Activated CD4-positive, alpha-beta T cell treated with anti-CD3 and anti-CD28 coated beads, Interleukin-10, Interleukin-2, amounts not matched to agents 100 ng/mL and 50 ng/mL, durations not matched to agents 16 hours and 8 hours (primary cell): ENCODE measurements at places on chromosomes 7 and 10.

GRCh38 chr7:118615681-118616080, 391.2 kb downstream of the ANKRD7 start:
- no peak for DNase-seq

DNA sequence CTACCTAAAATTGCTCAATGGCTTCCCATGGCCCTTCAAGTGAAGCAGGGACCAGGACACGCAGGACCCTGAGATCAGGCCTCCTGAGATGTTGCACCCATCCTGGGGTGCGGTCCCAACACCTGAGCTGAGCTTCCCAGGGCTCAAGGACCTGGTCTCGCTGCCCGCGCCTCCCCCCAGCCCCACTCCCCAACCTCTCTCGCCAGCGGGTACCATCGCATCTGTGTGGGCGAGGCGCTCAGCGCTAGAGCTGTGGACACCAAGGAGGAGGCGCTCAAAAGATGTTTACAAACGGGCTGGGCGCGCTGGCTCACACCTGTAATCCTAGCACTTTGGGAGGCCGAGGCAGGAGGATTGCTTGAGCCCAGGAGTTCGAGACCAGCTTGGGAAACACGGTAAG, 7.4 kb upstream of the CRYGN start:
- DNase-seq, result no peak

DNA sequence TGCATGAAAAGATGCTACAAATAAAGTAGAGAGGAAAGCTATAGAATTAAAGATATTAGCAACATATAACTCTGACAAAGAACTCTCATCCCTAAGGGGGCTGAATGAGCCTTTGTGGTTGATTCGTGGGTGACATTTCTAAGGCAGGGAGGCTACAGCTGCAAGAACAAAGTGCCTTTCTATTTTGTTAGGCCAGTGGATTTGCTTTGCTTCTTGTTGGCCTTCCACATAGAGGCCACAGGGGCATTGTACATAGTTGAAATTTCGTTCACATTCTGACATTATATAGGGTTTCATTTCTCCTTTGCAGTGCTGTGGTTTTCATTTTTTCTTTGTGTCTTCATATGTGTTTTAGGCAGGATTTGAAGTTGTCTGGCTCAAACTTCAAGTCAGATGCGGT, 819.2 kb upstream of the C7orf33 start:
- no peak for DNase-seq

DNA sequence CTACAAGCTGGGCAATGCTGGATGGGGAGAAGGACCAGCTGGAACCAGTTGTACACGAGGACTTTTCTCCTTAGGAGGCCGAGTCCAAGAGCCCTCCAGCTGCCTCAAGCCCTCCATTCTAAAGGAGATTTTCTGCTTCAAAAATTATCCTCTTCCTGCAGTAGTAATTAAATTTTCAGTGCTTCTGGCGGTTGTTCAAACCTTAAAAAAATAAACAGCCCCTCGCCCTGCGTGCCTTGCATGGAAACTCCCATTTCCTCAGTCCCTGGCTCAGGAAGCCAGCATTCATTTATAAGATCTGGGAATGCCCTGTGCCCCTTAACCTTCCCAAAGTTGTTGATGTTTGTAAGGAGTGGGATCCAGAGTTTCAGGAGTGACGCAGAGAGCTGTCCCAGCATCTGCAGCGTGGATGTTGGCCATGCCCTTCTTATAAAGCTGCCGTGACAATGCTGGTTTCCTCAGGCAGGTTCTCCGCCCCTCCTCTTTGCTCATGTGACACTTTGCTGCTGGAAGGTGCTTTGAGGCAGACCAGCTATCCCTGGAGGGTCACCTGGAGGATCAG, 24.0 kb upstream of the ACTR3B start:
- DNase-seq, result no peak

- DNase-seq, result no peak
Measured at GRCh38 chr7:144622745-144623144, 213.1 kb downstream of the TPK1 start.

GRCh38 chr7:98628418-98628817, 11.3 kb downstream of the NPTX2 start:
- DNase-seq, result no peak

- DNase-seq, result no peak
Measured at GRCh38 chr7:3264693-3265339, 36.2 kb upstream of the SDK1 start.

GRCh38 chr10:128875030-128875744, 591.9 kb upstream of the MGMT start:
- no peak for DNase-seq

DNA sequence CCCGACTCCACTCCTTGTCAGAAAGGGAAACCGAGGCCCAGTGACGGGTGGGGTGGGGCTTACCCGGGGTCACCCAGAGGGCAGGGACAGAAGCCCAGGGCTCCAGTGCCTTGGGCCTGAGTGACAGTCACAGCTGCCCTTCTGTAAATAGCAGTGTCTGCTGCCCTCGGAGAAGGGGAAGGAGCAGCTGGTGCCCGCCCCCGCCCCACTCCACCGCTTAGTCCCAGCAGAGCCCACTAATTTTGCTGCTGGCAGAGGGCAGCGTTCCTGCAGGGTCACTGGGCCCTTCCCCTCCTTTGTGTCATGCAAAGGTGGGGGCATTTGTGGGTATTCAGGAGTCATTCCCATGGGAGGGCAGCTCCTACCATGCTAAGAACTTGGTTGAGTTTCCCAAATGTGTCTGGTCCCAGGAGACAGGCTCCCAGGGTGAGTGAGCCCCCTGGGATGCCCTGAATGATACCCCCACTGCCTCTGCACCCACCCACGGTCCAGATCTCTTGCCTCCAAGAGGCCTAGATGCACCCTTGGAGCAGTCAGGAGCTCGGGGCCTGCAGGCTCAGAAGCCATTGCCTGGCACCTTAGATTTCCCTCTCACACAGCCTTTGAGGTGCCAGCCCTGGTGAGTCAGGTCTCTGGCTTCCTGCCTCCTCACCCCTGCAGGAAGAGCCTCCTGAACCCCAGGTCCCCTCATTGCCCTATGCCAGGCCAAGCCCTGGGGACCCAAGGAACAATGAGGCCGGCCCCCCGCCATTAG, 17.2 kb downstream of the SH2B2 start:
- no peak for DNase-seq

DNA sequence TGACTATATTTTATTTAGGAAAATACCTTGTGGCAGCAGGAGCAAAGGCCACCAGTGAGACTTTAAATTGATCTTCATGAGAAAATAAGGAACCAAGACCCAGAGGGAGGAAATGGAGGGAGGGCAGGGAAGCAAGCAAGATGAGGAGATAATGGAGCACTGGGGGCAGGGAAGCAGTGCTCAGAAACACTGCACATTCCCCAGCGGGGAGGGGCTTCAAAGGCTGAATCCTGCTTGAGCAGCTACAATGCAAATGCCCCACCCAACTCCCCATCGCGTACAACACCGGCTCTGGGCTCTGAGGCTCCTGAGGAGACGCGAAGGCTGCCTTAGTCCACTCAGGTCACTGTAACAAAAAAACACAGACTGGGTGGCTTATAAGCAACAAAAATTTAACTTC, 503.8 kb downstream of the GRID1 start:
- DNase-seq, result no peak

DNA sequence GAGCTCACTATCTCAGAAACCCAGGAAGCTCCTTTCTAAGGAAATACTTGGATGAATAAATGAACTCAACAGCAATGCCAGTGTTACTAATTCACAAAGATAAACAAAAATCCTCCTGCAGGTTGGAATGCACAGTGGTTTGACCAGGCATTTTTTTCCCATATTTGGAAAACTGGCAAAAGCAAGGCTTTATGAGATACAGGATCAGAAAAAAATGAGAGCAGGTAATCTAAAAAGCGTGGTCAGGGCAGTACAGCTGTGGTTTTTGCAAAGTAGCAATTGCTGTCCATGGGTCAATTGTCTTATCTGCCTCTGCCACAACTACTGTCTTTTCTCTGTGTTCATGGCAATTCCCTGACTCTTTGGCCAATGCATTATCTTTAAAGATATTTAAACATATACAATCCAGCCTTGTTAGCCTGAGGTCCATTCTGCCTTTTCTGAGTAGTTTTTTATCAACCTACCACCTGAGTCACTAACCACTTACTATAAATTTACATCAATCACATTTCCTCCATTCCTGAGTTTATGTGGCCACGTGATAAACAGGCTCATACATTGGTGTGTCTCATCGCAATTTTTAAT, 564.5 kb upstream of the IGFBP3 start:
- no peak for DNase-seq

DNA sequence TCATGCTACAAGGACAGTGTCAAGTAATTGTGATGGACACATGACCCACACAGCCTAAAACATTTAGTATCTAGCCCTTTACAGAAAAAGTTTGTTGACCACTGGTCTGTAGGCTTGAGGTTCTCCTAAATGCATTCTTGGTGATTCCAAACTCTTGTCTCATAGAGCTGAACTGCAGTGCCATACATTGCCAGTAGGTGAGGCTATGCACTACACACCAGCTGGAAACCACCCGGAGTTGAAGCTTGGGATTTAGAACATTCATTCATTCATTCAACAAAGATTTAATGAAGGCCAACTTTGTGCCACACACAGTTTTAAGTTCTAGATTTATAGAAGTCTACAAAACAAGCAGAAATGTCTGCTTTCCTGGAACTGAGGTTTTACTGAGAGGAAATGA, 77.3 kb upstream of the TCF7L2 start:
- DNase-seq, result no peak

GRCh38 chr7:155166108-155166507, 96.0 kb downstream of the HTR5A start:
- no peak for DNase-seq

DNA sequence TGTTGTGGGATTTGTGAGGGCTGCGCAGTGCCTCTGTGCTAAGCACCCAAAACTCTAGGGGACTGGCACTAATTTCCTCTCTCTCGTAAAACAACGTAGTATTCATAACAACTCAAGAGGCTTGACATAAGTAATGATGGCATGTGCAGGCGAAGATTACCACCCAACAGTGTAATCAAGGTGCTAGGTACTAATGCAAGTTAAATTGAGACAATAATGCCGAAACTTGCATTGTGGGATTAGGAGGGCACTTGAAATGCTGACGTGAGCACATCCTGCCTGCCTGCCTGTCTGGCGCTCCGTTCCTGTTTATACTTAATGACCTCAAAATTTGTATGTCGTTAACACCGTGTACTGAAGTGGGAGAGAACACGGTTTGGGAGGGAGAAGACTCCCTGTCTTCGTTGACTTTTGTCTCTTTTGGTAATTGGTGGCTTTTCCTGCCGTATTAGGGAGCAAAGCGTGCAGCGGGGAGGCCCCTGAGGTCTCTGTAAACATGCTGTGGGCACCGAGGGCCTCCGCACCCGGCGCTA, 139.0 kb downstream of the MGMT start:
- DNase-seq, result no peak

DNA sequence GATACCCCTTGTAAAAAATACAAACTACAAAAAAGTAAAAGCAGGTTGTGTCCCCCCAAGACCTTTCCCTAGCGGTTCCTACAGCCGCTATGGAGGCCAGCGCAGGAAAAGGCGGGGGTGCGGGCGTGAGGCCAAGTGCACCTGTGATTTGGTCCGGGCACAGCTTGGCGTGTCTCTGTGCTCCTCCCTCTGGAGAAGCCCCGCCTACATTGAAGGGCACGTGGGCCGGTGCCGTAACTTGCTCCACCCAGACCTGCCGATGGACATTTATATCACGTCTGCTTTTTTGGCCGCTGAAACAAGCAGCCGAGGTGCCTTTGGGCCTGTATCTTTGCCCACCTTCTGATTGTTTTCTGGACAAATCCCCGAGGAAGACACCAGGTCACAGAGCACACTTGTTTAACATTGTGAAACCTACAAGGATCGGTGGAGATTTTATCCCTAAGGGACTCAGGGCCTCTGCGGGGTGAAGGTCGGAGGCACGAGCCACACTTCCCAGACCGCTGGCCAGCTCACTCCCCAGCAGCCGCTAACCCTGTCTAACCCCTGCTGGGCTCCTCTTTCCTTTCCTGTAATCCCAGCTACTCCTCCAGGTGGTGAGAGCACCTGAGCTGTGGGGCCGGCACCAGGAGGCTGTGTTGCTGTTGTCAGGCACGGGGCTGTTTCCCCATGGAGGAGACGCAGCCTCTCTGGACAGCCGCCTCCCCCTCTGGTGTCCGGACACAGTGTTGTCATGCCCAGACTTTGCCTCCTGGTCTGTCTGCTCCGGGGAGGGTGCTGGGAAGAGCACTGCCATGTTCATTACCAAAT, 18.8 kb upstream of the INPP5A start:
- no peak for DNase-seq

DNA sequence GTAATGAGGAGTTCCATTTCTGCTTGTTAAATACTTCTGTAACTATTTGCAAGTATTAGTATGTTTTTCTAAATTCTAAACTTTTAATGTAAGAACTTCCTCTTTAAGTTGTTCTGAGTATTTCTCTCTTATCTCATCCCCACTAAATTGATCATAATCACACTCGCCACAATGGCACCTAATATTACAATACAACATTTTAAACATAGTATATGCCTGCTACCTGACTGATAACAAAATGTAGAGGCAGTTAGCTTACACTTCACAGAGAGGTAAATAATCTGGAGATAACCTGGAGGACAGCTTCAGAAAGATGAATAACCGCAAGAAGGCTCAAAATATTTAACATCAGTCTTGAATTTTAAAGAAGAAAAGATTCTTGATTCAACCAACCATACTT, 48.6 kb downstream of the HIBADH start:
- no peak for DNase-seq

DNA sequence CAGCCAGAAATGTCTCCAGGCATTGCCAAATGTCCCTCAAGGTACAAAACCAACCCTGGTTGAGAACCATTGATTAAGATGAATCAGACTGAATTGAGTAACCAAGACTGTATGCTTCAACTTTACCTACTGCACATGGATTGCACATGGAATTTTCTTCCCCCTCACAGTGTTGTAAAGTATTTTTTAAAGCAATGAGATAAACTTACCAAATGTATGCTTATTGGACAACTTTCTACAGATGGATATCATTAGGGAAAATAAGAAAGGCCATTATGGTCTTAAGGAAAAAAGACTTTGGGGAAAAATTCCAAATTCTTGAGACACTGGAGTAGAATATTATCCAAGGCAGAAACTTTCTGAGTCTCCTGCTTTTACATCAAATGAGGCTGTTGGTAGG, 20.9 kb upstream of the MTPN start:
- DNase-seq, result no peak

DNA sequence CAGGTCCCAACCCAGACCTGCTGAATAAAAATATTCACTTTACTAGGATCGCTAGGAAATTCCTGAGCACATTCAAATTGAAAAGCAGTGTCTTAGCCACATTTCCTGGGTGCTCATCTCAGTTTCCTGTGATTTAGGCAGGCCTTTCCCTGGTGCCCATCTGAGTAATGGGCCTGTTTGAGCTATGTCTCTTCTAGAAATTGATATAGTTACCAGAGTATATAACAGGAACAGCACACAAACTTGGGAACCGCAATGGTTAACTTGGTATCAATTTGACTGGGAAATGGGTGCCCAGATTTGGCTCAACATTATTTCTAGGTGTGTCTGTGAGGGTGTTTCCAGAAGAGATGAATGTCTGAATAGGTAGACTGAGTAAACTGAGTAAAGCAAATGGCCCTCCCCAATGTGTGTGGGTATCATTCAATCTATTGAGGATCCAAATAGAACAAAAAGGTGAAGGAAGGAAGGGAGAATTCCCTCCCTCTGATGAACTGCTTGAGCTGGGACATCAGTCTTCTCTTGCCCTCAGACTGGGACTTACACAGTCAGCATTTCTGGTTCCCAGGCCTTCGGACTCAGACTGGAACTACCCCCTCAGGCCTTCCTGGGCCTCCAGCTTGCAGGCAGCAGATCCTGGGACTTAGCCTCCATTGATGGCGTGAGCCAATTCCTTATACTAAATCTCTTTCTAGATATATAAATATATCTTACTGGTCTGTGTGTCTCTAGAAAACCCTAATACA, 99.1 kb downstream of the CCDC71L start:
- DNase-seq, result peak; percentile 82
